Central memory CD4-positive, alpha-beta T cell (primary cell): ENCODE measurements at places on chromosomes 13 and 19.

GRCh38 chr19:7348587-7349230 is at the start of gene ARHGEF18:
ARHGEF18 (plus strand) TSS chr19:7348937; CDS start chr19:7362891, 13,954 bp downstream.
- peak; percentile 76 for DNase-seq

GRCh38 chr13:26046639-26047038 is 5.2 kb downstream of the SHISA2 start:
- DNase-seq: no peak

- DNase-seq: no peak
Observed at GRCh38 chr19:48926909-48927308, 6.6 kb upstream of the DHDH start.

DNA sequence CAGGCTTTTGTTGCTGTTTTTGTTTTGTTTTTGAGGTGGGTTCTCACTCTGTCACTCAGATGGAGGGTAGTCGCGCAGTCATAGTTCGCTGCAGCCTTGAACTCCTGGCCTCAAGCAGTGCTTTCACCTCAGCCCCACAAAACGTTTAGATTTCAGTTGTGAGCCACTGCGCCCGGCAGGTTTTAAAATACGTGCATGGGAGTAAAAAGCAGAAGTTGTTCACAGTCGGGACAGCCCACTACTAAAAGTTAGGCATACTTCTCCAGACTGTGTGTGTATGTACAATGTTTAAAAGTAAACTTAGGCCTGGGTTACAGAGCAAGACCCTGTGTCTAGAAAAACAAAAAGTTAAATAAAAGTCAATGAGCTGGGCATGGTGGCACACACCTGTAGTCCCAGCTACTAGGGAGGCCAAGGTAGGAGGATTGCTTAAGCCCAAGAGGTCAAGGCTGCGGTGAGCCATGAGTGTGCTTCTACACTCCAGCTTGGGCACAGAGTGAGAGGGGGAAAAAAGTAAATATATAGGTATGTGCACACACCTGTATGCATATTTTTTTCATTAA is 6.1 kb downstream of the SAFB start:
- no peak for DNase-seq
